ENCODE measurements at places on chromosomes 12 and 14. TPM values are rescaled to one million over a fixed set of nuclear protein-coding genes. Genes with fewer than 3 reads are reported as not detected.

The KRT75 gene
- 38.5 TPM for total RNA-seq

The TBX5 gene
- not detected for total RNA-seq

The CFAP251 gene
- total RNA-seq = 3.2 TPM

The NR1H4 gene
- total RNA-seq = not detected

The SYNE3 gene
- 1.2 TPM for total RNA-seq

The MTHFD1 gene
- 103 TPM for total RNA-seq

GRCh38 chr14:22502551-22502950, 86.5 kb downstream of the DAD1 start:
- no peak for DNase-seq

DNA sequence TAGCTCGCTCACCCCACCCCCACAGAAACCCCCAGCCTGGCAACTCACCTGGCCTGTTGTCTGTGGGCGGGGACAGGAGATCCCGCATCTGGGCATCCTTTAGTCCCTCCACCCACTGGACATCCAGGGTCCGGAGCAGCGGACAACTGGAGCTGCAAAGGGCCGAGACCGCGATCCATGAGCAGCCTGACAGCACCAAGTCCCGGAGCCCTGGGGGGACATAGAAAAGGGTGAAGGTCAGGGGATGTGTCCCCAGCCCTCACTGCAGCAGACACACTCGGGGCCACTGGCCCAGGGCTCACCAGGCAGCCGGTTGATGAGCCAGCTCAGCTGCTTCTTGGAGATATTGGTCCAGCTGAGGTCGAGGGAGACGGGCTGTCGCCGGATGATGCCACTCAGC, 40.9 kb downstream of the RNF34 start:
- DNase-seq = no peak

DNA sequence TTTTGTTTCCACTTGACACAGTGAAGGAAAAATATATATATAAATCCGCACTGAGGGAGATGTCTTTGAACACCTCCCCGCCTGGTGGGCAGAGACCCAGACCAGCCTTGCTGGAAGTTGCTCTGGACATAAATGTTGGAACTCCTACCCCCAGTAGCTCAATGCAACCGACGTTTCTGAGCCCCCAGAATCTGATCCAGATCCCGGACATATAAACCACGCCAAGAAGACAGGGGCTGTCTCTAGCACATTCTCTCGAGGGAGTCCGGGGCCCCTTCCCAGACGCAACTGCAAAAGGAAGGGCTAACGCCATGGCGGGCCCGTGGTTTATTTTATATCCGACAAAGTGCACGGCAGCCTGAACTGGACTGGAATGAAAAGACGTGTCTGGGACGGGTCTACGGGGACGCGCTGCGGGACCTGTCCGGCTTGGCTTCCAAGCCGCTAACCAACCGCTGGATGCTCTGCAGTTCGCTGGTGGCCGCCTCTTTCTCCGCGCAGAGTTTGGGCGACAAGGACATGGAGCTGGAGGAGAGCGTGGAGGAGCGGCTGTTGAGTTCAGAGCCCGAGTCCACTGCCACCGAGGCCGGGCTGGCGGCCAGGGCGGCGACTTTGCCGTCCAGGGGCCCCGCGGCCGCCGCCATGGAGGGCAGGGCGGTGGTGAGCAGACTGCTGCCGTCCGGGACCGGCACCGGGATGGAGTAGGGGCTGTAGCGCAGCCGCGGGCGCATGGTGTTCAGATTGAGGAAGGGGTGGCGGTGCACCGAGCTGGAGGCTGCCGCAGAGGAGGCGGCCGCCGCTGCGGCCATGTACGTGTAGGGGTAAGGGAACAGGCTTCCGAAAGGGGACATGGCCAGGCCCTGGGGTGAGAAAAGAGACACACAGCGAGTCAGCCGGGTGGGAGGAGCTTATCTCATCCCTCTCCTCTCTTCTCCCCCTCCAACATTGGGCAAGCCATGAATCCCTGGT, 12.2 kb downstream of the TBX3 start:
- DNase-seq = peak; percentile 66

- DNase-seq = no peak
Observed at GRCh38 chr12:21828779-21829178, 54.3 kb upstream of the KCNJ8 start.

DNA sequence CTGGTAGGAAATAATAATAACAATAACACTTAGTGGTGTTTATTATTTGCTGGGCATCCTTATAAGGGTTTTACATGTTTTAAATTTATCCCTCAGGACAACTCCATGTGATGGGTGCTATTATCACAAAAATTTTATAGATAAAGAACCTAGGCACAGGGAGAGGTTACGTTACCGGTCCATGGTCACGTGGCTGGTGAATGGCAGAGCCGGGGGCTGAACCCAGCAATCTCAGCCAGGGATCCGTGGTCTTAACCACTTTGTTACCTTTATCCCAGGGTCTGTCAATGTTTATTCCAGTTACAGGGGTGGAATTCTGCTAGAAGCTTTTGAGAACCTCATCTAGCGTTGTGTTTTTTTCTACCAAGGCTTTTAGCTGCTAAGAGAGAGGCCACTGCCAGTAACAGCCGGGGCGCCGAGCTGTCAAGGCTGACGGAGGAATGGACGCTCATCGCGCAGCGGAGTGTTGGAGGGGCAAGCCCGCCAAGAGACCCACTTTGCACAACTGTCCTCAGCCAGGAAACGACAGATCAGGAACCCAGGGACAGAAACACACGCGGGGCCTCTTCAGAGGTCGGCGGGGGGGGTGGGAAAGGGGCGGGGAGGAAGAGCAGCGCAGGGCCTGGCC, 418 bp downstream of the AMN1 start:
- DNase-seq = no peak

DNA sequence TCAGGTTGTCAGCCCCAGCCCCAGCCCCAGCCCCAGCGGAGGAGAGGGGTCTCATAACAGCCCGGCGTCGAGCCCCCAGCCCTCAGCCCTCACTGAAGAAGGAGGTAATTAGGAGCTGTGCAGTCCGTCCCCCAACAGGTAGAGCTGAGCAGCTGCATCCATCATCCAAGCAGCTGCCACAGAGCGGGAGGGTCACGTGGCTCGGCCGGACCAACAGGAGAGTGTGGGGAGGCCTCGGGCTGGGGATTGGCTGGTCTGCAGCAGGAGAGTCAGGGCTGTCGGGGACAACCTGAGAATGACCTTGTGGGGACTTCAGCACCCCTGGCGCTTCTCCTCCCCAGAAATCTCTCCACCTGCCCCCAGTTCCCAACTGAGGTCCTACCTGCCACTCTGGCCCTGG, 29.6 kb downstream of the SMUG1 start:
- DNase-seq = no peak

DNA sequence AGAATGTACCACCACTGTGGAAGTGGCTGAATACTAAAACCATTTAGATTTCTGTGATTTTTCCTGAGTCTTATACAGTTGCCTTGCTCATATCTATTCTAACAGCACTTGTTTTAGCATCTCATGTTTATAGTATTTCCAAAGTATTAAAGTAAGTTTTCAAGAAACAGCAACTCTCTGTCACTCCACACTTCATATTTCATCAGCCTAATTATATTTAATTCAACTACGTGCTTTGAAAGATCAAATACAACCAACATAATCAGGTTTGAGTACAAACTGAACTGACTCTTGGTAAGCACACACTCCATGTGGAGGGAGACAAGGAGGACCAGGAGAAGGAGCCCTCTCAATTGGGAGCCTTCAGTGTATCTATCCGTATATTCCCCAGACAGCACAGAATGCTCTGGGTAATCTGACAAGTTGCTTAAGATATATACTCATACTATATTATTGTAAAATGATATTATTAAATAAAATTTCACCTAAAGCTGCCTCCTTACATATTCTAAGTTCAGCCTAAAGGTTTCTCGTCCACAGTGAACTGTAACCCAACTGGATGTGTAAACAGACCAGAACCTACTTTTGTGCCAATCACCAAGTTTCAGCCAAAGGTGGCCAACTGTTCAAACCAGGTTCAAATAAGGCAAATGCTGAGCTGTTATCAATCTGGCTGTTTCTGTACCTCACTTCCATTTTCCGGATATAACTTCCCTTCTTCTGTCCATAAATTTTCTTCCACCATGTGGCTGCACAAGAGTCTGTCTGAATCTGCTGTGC, 105.0 kb upstream of the RASSF8 start:
- DNase-seq = no peak

- DNase-seq = no peak
Observed at GRCh38 chr14:53149668-53150316, 3.3 kb downstream of the DDHD1 start.

DNA sequence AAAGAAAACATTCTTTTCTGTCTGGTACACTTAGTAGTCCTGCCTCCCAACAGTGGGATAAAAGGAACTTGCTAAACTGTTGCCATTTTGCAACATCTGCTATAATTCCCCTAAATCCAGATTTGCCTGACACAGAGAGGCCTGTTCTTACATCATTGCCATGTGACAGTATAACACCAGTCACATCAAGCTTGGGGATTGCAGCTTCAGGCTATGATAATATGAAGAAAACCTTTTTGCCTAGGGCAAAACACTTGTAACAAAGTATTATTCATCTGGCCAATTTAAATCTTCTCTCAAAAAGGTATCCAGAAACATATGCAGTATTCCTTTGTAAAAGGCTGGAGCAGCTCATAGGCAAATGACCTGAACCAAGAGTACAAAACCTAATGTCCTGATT, 80.9 kb upstream of the OTX2 start:
- no peak for DNase-seq

DNA sequence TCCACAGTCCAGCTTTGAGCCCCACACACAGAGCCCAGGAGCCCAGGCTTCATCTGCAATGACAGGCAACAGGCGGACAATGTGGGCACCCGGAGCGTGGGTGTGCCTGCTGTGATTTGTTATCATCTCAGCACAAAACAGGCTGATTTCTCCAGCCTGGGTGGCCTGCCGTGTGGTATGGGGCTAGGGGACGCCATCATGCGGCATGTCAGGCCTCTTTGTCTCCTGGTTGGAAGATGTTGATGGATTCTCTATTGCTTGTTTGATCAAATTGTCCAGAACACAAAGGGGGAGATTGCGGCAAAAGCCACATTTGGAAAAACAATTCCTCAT, 147.1 kb downstream of the KIF26A start:
- DNase-seq = no peak

- peak; percentile 77 for DNase-seq
Observed at GRCh38 chr14:36655963-36656686, 5.5 kb upstream of the PAX9 start.

DNA sequence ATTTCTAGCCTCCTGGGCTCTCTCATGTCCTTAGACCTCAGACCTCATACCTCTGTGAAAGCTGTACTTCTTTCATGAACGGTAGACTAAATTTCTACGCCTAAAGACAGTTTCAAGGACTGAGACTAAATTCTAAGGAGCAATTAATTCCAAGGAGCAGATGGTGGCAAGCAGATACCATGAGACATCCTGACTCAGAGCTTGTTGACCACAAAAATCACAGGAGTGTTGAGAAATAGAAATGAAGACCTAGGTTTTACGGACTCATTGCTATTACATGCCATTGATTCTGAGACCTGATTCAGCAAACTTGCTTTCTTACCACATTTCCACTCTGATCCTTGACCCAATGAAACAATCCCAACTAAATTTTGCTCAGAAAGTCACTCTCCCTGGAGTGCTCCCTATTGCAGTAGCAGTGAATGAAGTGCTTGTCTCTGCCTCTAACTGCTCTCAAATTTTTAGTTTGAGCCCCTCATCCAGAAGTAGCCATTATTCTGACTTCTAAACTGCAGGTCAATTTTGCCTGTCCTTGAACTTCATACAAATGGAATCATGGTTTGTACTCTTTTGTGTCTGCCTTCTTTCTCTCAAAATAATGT, 52.0 kb downstream of the PEX5 start:
- DNase-seq = peak; percentile 37

DNA sequence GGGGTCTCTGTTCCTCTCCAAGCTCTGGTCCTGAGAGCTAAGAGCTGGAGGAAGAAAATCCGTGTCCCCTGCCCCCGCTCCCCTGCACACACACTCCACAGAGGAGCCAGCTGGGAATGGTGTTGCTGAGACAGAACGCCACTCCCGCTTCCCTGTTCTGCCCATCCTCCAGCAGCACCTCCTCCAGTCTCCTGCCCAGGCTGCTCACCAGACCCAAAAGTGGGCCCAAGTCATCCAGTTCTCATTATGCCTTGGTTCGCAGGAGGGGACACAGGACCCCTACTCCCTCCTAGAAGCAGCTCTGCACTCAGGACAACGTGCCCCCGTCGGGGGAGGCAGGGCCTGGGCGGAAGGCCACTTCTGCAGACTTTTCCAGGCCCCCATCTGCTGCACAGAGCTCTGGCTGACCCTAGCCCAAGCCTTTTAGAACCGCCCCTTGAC, 830 bp upstream of the TRMT61A start:
- no peak for DNase-seq

DNA sequence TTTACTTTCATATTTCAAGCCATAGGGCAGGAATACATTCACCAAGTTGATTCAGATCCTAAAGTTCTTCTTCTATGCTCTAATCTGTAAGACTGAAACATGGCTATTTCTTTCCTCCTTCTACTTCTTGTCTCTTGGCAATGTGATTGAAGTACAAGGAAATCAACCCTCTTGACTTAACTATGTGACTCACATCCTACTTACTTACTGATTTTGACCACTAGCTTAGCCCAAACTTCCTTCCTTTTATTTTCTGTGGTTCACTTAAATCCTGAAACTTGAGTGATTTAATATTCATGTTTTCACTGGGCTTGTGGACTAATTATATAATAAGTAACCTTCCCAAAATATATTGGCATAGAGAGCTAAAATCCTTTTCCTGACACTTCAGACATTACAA, 111.2 kb upstream of the NOVA1 start:
- DNase-seq = peak; percentile 65

GRCh38 chr14:89771251-89771650, 183.3 kb downstream of the EFCAB11 start:
- DNase-seq = peak; percentile 23

Data from PC-3 (cell line).